ENCODE measurements at places on chromosomes 4 and X.

DNA sequence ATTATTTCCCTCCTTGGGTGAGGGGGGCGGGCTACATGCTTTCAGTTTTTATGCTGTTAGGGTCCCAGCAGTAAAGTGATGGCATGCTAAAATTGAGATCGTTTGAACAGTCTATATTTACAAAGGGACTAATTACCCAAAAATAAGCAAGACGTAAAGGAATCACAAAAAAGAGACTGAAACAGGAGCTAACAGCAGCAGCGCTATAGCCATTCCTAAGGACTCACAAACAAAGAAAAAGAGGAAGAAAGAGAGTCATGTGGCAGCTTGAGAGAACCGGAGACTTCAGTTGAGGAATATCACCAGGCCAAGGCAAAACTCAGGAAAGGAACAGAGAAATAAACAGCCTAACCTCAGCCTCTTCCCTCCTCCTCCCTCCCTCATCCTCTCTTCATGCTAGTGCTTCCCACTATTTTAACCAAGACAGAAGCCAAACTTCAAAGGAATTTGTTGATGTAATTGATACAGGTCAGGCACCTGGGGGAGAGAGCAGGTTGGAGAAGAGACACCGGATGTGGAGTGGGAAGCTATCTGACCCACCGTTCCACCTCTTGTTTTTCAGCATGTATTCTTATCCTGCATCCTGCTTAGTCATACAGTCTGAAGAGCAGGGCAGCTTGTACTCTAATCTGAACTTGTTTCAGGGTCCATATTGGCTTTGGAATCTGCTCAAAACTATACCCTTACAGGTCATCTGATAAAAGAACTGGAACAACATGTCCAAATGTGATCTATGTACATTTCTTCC, 383.7 kb downstream of the NAF1 start:
- DNase-seq: no peak

- no peak for DNase-seq
Measured at GRCh38 chr4:156705311-156705710, 266.3 kb downstream of the PDGFC start.

DNA sequence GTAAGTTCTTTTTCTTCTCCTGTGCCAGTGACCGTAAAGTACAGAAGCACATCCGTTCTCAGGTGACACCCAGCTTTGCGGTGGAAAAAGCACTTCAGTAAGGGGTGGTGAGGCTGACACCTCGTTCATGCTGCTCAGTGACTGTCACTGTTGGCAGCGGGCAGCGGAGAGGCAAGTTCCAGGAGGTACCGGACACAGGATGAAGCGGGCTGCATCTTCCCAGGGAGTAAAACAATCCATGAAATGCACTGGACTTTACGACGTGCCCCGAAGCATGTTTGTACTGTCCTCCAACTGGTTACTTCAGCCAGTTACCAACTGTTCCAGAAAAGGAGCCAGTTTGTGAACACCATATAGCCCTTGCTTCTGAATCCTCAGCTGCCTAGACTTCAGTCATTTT, 110.7 kb downstream of the ZNF827 start:
- peak; percentile 29 for DNase-seq

DNA sequence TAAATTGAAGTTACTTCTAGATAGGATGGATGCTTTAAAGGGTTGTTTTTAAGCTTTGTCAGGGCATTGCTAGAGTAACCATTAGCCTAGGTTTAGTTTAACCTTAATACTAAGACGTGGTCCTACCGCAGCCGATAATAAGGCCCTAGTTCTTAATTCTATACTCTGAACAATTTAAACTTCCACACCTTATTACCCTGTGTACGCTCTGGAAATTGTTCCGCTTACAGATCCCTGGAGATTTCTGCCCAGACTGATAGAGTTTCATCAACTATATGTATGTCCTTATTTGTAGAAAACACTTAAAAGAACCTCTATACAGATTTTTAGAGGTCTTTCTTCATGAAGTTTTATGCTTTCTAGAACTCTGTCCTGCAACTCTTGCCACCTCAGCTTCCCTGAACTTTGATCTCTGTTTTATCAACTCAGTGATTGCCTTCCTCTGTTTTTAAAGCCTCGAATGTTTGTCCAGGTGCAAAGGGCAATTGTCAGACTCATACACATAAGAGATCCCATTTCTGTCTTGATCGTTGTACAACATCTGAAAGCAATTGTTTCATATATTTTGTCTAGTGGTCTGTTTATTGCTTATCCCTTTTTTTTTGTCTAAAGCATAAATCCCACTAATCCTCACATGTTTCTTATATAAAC, 71.1 kb upstream of the VCX start:
- DNase-seq: no peak

GRCh38 chr4:86640469-86640868, 46.4 kb downstream of the PTPN13 start:
- DNase-seq: no peak

- no peak for DNase-seq
Measured at GRCh38 chr4:38687571-38688011, 23.6 kb downstream of the KLF3 start.

GRCh38 chr4:47816748-47817147, 21.1 kb downstream of the CORIN start:
- no peak for DNase-seq

GRCh38 chr4:111602848-111603247, 542.4 kb upstream of the FAM241A start:
- DNase-seq: no peak

GRCh38 chr4:48189731-48190130, 55.7 kb upstream of the TXK start:
- DNase-seq: no peak

- DNase-seq: peak; percentile 58
Measured at GRCh38 chrX:45758738-45759397, 558.2 kb upstream of the DIPK2B start.

DNA sequence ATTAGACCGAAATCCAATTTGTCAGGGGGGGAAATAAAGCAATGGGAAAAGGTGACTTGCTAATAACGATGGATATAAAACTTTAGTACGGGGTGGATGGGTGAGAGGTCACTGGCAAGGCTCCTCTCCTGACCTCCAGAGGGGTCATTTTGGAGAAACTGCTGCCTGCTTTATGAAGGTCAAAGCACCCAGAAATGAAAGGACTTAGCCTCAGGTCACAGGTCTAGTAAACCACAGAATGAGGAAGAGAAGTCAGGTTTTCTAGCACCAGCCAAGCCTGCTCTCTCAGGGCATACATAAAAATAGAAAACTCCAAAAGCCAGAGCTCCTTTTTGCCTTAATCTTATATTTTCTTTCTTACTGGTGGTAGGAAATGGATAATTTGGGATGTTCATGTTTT, 134.2 kb downstream of the SHROOM3 start:
- no peak for DNase-seq

GRCh38 chrX:45001048-45001447, 128.1 kb downstream of the KDM6A start:
- no peak for DNase-seq

GRCh38 chr4:144903953-144904711, 193.9 kb downstream of the ANAPC10 start:
- DNase-seq: no peak

GRCh38 chr4:10013722-10014121, 7.6 kb downstream of the SLC2A9 start:
- peak; percentile 66 for DNase-seq

DNA sequence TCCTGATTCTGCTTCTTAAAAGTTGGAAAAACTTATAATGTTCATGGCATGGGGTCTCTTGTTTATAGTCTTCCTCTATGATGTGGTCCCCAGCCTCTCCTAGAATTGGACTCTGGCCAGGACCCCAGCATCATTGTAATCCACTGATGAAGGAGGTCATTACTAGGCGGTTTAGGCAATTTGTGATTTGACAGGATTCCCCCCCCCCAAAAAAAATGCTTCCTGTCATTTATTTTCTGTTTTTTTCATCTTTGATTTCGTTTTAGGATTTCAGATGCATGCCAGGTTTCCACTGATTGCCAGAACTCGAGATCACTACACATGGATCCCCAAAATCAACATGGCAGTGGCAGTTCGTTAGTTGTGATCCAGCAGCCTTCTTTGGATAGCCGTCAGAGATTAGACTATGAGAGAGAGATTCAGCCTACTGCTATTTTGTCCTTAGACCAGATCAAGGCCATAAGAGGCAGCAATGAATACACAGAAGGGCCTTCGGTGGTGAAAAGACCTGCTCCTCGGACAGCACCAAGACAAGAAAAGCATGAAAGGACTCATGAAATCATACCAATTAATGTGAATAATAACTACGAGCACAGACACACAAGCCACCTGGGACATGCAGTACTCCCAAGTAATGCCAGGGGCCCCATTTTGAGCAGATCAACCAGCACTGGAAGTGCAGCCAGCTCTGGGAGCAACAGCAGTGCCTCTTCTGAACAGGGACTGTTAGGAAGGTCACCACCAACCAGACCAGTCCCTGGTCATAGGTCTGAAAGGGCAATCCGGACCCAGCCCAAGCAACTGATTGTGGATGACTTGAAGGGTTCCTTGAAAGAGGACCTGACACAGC, 4.9 kb downstream of the SPRY1 start:
- no peak for DNase-seq

DNA sequence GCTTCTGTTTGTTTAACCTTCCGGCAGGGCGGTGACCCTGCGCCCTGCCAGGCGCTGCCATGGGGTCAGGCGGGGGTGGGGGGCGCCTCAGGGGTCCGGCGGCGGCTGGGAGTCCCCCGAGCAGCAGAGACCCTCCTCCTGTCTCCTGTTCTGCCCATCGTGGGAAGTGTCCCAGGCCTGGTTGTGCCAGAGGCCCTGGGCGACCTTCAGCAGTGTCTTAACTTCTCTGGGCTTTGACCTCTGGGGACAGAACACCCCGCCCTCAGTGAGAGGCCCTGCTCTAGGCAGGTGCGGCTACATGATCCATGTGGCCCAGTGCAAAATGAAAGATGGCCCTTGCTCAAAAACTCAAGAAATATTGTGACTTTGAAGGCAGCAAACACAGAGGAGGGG, 22.8 kb upstream of the HMX1 start:
- DNase-seq: no peak
